ENCODE measurements at places on chromosomes 4 and X. TPM values are rescaled to one million over a fixed set of nuclear protein-coding genes. Genes with fewer than 3 reads are reported as not detected.

The NHS gene
- total RNA-seq = 5.9 TPM

The CABS1 gene
- total RNA-seq = not detected

The TMEM129 gene
- 93.8 TPM for total RNA-seq

The NSUN7 gene
- 0.32 TPM for total RNA-seq

The ARMCX1 gene
- total RNA-seq = 19.3 TPM

The ODAM gene
- total RNA-seq = not detected

The PRRG3 gene
- not detected for total RNA-seq

The STATH gene
- total RNA-seq = not detected

The GPRASP1 gene
- total RNA-seq = 1.2 TPM

The ADH7 gene
- total RNA-seq = not detected

The NMU gene
- total RNA-seq = 0.80 TPM

The NAP1L5 gene
- 7.3 TPM for total RNA-seq

The TMEM271 gene
- total RNA-seq = not detected
